ENCODE measurements at places on chromosomes 1 and 21.

GRCh38 chr1:31626223-31627207 is 9.0 kb downstream of the HCRTR1 start:
- no peak for DNase-seq

- DNase-seq = no peak
These were observed 499.3 kb downstream of the NEGR1 start for GRCh38 chr1:71783071-71783470.

GRCh38 chr21:17488620-17489019 is 24.2 kb upstream of the CXADR start:
- no peak for DNase-seq

DNA sequence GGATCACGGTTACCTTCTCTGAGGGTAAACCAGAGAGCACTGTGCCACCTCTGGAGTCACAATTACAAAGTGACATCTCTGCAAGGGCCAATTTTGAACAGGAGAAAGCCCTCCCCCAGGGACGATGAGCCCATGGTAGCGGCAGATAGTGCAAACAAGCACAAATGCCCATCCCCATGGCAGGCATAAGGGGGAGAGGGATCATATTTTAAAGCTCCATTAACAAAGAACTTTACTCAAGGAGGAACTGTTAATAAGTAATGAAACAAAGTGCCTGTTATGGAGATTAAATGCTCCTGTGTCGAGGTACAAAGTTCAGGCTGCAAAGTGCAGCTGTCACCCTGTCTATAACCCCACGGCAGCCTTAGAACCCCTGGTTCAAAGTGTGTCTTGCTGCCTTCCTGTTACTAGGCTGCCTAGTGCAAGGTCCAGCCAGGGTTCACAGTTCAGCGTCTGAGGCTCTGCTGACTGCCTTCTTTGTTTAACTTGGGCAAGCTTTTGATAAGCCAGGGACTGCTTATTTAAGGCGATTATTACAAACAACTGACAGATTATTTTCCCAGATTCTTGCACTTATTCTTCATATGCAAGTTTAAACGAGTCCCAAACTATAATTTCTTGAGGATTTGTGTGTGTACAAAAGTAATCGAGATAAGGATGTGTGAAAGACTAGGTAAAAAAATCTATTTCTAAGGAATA is 75.7 kb upstream of the NRIP1 start:
- no peak for DNase-seq

DNA sequence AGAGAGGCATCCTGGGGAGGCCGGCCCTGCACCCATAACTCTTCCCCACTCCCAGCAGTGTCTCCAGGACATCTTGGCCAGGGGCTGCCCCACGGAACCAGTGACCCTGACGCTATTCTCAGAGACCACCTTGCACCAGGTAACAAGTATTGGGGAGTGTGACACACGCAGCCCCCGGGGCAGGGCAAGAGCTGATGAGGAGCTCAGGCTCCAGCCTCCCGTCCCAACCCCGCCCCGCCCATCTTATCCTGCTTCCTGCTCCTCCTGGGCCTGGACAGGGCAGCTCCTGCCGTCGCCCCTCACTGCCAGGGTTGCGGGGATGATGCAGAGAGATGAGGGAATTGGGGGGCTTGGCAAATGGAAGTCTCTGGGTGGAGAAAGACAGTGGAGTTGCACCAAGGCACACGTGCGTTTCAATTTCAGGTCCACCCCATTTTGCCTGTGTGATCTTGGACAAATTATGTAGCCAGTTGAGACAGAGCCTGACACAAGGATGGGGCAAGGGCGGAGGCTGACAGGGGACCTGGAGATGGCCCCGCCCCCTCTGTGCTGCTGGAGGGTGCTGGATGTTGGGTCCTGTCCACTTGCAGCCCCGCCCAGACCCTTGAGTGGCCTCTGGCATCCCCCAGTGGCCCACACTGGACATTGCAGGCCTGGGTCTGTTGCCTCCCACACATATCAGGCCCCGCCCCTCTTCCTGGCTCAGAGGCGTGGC is 10.7 kb downstream of the CLCNKA start:
- no peak for DNase-seq

GRCh38 chr1:212915245-212916091 is 34.9 kb upstream of the VASH2 start:
- DNase-seq = no peak

DNA sequence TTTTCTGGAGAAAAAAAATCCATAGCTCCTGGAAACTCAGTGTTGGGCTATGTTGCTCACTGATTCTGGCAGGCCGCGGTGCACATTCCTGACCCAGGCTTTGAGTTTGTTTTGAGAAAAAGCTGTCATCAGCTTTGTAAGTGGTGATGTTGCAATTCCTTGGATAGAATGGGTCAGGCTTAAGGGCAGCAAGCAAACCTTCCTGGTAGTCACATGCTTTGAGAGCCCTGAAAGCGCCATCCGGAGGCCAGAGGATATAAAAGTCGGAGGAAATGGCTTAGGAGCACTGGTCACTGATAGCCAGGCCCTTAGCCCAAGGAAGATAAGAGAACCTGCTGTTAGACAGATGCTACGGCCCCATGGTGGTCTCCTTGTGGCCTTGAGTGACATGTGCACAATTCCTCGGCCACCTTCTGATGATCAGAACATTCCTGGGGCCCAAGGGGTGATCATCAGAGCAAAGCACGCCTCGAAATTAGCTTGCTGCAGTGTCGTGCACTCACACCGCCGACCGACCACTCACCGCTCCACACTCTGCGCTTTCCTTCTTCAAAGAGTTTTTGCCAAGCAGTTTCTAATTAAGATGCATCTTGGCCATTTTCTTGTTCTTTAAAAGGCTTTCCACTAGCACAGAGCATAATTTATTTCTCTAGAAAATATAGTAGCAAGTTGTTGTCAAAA is 78.6 kb downstream of the MAN1C1 start:
- DNase-seq = no peak

DNA sequence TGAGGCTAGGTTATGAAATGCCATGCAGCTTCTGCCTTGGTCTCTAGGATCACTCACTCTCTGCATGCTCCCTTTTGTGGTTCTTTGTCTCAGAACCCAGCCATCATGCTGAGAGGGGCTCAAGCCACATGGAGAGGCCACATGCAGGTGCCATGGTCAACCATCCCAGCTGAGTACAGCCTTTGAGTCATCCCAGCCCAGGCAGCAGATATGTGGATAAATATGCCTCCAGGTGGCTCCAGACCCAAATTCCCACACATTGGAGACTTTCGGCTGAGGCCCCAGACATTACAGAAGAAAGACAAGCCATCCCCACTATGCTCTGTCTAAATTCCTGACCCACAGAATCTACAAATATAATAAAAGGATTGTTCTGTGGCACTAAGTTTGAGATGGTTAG is 102.0 kb downstream of the LHX9 start:
- no peak for DNase-seq

GRCh38 chr21:38468989-38469388 is 29.3 kb downstream of the ERG start:
- DNase-seq = no peak

DNA sequence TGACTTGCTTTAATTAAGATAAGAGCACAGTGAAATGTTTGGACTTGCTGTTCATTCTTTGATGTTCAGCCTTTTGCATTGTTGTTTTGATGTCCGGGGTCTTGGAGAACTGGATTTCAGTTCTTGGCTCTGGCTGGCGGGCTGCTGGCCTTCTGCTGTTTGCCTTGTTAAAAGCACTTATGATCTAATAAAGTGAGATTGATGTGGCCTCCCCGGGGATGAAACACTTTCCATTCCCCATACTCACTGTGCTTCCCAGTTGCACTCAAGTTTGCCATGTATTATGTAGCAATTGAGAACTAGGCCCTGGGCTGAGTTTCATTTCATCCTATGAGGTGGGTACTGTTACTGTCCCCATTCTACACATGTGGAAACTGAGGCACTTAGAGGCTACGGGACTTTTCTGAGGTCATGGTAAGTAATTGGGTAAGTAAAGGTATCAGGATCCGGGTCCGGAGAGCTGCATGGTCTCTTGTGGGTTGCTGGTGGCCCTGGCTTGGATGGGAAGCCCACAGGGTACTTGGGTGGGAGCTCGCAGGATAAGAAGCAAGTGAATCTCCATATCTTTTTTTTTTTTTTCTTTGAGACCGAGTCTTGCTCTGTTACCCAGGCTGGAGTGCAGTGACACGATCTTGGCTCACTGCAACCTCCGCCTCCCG is 127.7 kb upstream of the ZBTB40 start:
- DNase-seq = no peak

DNA sequence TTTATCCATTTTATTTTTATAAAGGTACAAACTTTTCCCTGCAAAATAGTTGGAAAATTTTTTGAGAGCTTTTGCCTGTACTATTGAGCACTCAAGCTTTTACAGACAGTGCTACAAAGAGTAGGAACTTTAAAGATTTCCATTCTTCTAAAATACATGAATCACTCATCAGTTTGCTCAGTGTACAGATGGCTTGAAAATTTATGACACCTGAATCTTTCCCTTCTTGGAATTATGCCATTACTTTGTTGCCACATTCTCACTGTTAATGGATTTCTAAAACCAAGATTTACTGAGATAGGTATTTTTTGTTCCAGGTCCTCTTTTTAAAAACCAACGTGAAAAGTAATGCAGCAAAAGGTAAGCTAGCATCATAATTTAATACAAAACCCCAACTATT is 76.0 kb downstream of the GPATCH2 start:
- DNase-seq = no peak

DNA sequence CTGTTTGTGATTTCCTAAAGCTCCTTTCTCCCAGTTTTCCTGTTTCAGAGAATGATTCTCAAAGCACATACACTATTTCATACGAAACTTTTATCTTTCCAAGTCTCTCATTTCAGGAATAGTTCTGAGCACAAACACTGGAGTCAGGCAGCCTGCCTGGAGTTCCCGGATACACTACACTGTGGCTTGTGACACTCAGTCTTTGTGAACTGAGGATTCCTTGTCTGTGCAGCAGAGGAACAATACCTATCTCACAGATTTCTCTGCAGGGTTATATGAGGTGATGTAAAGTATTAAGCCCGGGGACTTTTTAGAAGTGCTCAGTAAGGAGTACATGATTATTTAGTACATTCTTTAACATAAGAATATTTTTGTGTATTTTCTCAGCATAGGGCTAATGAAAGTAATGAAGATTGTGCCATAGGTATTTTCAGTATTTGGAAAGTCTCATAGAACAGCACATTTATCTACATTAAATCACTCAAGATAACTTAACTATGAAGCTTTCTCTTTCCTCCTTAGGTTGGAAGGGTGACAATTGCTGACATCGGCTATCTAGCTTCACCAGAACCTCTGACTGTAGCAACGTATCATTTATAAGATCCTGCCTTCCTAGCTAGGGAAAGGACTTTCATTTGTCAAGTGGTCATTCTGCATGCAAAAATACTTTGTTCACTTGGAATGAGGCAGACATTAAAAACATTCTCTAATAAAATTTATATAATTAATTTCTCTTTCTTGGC is 12.9 kb downstream of the GBP2 start:
- no peak for DNase-seq

DNA sequence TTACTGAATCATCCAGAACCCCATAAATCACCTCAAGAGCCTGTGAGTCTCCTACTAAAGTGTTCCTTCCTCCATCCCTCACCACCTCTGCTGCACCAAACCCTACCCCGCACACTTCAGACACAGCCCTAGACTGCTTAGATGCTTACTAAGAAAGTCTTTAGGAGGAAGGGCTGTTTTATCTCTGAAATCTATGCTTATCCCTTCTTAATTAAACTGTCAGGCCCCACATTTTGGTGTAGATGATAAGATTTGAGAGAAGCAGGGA is 216.8 kb upstream of the SGIP1 start:
- no peak for DNase-seq

DNA sequence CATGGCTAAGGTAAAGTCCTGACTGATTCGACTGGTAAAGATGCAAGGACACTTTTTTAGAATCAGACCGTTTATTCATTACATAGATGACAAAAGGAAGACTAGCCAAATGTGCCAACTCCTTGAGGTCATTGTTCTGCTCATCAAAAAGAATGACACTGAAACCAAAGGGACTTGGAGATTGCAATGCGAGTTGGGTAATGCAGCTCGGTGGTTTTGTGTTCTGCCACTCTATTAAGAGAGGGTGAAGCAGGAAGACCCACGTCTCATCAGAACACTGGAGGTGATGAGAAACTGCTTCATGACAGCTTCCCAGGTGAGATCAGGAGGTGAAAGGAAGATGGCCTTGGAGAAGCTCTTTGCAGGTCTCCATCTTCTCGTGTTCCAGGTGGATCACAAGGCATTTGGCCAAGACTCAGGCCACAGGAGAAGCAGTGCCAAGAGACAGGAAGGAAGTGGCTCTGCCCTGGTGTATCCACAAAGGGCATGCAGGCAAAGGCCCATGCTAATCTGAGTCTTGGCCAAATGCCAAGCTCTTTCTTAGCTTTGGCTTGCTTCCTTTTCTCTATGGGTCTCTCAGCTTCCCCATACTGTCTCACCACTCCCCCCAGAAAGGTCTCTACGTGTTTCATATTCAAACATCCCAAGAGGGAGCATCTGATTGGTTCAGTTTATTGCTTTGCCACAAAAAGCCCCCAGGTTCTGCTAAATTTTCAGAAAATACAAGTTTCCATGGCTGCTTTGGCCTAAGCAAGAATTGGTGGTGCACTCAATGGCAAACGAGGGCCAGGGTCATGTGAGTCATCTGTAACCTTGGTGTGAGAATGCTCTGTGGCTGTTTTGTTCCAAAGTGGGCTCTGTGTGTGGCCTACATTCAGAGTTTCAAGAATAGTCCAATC is 5.7 kb upstream of the CCT8 start:
- DNase-seq = no peak

DNA sequence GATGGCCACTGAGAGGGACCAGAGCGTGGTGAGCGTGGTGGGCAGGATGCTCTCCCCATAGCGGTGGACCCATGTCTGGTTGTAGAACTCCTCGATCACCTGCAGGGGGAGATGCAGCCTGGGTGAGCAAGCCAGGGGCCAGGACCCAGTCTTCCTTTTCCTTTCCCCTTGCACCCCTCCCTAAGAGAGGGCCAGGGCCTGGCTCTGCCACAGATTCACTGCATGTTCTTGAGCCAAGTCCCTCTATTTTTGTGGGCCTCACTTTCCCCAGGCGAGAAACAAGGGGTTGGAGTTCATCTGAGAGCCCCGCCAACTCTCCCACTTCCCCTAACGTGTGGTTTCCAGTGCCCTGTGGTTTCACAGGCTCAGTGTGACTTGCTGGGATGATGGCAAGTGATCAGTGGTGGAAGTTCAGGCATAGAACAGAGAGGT is 27.5 kb downstream of the SLC2A1 start:
- no peak for DNase-seq

DNA sequence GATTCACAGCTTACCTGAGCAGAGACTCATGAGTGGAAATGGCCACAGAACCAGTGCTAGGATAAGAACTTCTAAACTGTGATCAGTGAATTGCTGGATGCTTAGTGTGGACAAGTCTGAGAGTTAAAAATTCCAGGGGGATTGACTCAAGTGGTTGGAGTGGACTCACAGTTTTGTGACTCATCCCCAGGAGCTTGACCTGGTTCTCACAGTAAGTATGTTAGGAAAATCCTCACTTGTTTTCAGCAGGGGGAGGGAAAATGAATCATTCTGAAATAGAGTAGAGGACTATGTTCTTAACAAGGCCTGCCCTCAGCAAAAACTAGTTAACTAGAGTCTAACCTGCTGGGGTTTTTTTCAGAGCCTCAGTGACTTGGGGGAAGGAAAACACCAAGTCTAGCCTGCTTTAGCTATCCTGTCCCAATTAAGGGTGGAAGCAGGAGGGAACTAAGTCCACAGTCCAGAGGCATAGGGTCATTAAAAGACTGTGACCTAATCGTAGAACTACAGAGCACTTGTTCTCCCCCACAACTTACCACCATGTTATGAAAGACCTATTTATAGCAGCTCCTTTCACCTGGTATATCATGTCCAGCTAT is 6.1 kb upstream of the CDC73 start:
- no peak for DNase-seq
